ENCODE measurements at places on chromosomes 6 and 20.

- peak; percentile 89 for DNase-seq
These were observed 9.4 kb upstream of the ARMC12 start for GRCh38 chr6:35727231-35727934.

DNA sequence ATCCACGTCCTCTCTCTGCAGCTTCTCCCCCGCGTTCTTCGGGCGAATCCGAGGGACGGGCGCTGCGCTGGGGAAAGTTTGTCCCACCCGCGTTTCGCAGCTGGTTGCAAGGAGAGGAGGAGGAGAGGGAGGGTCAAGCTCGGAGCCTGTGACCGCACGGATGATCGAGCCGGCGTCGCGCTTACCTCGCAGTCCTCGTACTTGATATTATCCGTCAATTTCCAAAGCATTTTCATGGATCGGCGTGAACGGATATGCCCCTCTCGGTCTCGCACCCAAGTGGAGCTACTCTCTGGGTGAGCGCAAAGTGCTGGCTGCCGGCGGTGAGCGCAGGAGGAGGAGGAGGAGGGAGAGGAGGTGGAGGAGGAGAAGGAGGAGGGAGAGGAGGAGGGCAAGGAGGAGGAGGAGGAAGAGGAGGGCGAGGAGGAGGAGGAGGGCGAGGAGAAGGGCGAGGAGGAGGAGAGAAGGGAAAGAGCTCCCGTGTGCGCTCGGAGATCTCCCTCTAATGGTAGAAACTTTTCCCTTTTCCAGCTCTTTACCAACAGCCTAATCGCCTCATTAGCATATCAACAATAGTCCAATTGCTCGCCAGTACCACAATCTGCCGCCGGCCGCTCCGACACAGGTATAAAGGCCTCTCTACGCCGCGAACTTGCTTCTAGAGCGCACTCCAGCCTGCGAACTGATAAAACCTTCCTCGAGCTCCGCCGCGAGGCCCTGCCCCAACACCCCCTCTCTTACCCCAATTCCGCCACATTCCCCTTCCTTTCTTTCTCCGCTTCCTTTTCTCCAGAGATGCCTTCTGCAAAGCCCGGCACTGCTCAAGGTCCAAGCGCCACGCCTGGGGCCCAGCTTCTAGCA is at the start of gene TFAP2A:
TFAP2A (minus strand) TSS at position 319 of the 861 bp plus-strand sequence; CDS start at position 236, 83 bp downstream.
- DNase-seq, result no peak

GRCh38 chr6:36028877-36029324 is 1.3 kb downstream of the MAPK14 start:
- peak; percentile 53 for DNase-seq

GRCh38 chr6:89599727-89600126 is 38.8 kb downstream of the LYRM2 start:
- DNase-seq, result no peak

- DNase-seq, result peak; percentile 60
These were observed 6.3 kb downstream of the OR2A4 start for GRCh38 chr6:131694832-131695426.

- no peak for DNase-seq
These were observed 63.6 kb downstream of the GCLC start for GRCh38 chr6:53481323-53481722.

GRCh38 chr20:63036291-63036690 is 29.5 kb upstream of the BHLHE23 start:
- DNase-seq, result no peak

DNA sequence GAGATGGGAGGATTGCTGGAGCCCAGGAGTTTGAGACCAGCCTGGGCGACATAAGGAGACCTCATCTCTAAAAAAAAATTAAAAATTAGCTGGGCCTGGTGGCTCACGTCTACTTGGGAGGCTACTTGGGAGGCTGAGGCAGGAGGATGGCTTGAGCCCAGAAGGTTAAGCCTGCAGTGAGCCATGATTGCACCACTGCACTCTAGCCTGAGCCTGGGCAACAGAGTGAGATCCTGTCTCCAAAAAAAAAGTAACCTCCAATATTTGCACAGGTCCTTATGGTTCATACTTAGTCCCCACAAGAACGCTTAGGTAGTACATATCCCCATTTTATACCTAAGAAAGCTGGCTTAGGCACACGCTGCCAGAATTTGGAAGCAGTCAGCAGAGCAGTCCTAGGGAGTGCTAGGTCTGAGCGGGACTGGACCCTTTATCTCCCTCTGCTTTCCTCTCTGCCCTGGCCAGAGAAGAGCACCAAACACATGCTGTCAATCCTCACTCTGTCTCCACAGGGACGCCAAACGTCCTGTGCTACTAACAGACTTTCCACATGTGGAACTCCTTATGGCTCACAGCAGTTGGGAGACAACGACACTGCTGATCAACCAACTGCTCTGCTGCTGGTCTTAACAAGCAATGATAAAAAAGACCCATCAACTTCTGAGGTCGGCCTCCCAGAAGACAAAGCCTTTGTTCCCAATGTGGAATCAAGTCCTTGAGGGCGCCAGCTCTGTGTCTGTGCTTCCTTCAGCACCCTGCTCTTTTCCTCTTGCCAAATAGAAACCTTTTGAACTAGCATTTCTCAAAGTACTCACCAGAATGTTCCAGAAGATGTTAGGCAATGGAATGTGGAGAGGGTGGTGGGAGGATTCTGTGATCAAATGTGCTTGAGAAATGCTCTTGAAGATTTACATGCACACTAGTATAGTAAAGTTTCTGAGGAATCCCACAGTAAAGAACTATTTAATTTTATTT is 226.3 kb upstream of the DTNBP1 start:
- no peak for DNase-seq

- peak; percentile 83 for DNase-seq
These were observed 78.7 kb upstream of the PHACTR3 start for GRCh38 chr20:59525500-59526241.

- no peak for DNase-seq
These were observed 4.0 kb downstream of the STK4 start for GRCh38 chr20:44970243-44970757.

DNA sequence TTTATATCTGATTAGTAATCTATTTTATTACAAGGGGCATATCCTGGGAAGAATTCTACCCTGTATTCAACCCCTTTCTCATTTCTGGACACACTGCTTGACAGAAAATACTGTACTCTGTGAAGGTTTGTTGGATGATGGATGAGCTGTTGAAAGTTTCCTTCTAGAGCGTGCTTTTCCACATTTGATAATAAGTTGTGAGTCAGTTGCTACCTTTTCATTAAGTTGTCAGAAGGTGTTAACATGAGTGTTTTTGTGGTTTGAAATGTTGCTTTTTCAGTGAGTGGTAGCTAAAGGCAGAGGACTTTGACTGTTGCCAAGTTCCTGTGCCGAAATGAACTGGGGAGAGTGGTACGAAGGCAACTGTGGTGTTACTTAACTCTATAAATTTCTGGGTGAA is 3.9 kb upstream of the ECI2 start:
- no peak for DNase-seq

DNA sequence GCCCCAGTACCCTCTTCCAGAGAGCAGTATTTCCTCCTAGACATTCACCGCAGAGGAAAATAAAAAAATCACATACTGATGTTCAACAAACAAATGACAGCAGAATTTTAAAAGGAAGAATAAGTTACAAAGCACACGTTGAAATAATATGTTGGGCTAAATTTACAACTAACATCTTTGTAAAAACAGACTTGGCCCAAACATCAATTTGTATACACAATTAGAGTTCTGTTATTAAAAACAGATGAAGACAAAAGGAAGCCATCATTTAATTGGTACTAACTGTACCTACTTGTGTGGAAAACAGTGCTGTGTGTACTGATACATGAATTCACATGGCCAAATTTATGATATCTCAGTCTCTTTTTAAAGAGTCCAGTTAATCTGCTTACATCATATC is 46.3 kb downstream of the KIF6 start:
- peak; percentile 5 for DNase-seq

DNA sequence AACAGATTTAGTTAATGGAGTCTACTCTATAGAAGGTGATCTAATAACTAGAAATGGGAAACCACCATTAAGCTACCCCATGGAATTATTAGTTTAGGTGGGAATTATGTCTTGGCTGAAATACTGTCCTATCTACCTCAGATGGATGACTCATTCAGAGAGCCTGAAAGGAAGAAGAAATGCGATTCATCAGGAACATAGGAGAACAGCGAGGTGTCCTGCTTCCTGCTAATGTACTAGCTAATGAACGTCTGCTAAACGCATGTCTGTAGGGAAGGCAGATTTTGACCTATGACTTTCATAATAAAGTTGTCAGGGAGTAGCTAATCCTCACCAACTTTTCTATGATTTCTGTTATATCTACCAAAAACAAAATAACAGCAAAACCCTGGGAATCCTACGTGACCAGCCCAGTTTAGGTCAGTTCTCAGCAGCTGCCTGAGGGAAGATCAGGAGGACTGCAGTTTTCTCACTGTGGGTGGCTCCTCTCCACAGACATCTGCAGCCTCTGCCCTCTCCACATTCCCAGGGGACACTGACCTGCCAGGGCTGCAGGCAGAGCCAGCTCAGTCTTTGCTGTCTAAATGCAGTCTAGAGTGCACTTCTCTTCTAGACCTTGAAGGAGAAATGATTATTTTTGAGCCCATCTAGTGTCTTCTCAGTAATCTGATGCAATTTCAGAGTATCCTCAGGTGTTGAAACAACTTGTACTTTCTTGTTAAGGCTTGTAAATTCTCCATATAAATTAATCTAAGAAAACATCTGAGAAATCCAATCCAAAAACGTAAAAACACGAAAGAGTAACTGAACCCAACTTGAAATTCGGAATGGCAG is 18.1 kb upstream of the SFT2D1 start:
- no peak for DNase-seq

- peak; percentile 84 for DNase-seq
These were observed 108.3 kb upstream of the PHACTR3 start for GRCh38 chr20:59495894-59496510.

- DNase-seq, result no peak
These were observed 87.4 kb upstream of the TPD52L1 start for GRCh38 chr6:125066140-125066539.

DNA sequence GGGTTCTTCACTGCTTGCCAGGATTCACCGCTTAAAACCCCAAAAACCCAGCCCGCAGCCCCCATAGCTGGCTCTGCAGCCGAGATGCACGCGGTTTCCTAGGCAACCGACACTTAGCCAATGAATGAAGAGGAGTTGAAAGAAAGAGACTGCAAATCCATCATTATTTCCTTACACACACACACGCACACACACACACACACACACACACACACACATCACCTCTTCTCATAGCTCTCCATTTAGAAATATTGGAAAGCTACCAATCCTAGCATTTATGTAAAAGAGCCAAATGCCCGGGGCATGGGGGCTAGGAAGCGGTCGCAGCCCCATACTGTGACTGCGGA is 3.4 kb upstream of the TUBB2B start:
- DNase-seq, result peak; percentile 70

DNA sequence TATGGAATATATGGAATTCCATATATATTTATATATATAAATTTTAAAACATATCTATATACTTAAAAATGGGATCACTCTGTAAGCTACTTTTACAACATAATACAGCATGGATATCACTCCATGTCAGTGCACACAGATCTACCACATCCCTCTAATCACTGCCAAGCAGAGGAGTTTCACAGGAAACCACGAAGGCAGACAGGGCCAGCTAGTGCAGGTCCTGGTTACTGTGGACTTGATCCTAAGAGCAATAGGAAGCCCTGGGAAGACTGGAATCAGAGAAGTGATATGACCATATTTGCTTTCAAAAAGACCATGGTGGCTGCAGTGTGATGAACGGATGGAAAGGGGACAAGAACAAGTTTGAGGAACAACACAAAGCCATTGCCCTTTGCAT is 40.0 kb upstream of the NRN1 start:
- DNase-seq, result no peak

GRCh38 chr20:10014431-10014830 is 20.4 kb upstream of the ANKEF1 start:
- DNase-seq, result no peak

DNA sequence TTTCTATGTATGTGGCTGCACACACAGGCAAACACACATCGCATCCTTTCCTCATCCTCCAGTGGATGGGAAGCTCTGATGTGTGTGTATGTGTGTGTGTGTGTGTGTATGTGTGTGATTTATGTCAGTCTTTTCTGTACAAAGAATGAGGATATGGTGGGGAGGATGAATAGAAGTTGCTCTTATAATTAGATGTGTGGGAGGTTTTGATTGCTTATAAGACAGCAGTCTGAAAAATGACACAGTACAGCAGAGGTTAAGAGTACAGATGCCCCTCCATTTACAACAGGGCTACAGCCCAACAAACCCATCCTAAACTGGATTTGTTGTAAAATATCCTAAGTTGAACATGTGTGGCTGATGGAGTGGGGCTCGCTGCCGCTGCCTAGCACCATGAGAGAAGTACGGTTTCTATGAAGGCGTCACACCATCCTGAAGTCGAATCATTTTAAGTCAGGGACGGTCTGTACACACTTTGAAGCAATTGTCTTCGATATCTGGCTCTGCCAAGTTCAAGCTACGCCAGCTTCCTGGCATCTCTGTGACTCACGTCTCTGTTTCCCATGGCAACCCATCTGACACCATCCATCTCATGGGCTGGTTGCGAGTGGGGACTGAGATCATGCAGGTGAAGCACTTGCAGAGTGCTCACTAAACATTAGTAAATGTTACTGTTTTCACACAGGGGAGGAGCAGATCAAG is 252.6 kb downstream of the MYLK4 start:
- DNase-seq, result no peak

DNA sequence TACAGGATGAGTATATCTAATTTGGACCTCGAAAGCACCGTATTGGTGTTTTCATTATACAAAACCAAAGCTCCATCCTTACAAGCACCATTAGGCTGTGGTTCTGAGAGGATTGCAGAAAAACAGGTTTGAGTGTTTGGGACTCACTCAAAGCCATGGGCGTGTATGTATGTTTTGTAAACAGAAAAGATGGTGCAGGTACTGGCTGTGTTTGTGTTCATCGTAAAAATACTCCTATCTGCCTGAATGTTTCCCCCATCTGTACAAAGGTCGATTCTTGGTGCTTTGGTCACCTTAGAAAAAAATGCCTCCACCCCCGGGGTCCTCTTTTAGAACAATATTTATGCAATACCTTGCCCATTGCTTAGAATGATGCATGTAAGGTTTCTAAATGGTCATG is 286.6 kb downstream of the TSHZ2 start:
- DNase-seq, result no peak

DNA sequence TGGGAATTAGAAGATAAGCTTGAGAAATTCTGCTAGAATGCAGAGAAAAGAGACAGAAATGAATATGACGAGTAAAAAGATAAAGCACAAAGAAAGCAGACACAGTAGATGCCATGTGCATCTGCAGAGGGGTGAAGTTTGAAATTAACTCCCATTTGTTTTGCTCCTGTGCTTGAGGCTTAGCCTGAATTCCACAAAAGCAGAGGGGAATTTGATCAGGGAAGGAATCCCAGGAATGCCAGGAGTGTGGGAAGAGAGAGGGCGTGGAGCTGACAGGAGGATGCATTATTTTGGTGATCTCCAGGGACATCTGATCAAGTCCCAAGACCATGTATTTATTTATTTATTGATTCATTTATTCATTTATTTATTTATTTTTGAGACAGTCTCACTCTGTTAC is 55.6 kb downstream of the SLC22A1 start:
- DNase-seq, result no peak

All from SK-N-SH (cell line).